ENCODE measurements at places on chromosomes 13 and 19.

DNA sequence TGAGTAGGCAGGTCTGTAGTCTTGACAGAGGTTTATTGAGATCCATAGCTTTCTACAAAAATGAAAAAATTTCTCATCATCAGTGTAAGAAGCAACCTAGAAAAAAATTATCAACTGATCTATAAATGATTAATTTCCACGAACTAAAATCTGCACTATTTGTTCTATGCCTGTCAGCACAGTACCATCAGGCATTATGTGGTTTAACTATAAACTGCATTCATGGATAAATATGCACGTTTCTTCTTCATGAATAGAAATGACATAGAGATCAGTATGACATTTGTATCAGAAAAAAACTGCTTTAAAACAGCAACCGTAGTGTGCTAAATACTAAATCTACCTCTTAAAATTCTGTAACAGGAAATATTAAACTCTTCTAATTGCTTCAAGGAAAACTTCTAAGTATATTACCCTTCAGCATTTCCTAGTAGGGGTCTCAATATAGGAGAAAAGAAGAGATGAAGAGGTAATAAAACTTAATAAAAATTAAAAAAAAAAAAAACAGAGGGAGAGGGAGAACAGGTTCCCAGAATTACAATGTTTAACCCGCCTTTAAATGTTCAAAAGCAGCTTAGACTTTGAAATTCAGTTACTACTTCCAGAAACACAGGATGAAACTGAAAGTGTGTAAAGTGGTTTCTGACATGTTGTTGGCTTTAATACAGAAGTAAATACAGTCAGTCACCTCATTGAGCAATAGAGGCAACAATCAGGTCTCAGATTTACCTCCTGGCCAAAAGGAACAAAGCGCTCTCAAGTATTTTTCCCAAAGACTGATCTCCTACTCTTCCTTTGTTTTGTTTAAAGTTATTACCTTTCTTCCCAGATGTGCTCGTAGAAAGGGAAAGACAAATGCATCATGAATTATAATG is 144.4 kb downstream of the DIAPH3 start:
- DNase-seq: no peak

- no peak for DNase-seq
Observed at GRCh38 chr13:40565282-40566148, 100.9 kb downstream of the FOXO1 start.

DNA sequence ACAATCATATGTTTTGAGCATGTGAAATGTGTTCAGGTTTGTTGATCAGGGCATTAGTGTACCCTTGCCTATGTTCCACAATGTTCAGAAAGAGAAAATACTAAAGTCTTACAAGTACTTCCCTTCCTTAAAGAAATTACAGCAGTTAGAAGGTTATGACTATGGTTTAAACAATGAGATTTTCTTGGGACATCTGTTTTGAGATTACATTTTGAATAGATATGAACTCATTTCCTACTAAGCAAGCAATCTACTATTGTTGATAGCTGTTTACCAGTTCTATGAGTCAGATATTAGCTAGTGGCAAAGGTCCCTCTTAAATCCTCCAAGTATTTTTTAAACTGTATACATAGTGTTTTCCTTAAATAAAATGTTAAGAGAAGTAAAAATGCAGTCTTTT is 241.3 kb downstream of the DACH1 start:
- DNase-seq: no peak

- DNase-seq: no peak
Observed at GRCh38 chr13:33092073-33092987, 76.1 kb downstream of the KL start.

- DNase-seq: peak; percentile 5
Observed at GRCh38 chr13:46721054-46721453, 75.9 kb downstream of the ESD start.

DNA sequence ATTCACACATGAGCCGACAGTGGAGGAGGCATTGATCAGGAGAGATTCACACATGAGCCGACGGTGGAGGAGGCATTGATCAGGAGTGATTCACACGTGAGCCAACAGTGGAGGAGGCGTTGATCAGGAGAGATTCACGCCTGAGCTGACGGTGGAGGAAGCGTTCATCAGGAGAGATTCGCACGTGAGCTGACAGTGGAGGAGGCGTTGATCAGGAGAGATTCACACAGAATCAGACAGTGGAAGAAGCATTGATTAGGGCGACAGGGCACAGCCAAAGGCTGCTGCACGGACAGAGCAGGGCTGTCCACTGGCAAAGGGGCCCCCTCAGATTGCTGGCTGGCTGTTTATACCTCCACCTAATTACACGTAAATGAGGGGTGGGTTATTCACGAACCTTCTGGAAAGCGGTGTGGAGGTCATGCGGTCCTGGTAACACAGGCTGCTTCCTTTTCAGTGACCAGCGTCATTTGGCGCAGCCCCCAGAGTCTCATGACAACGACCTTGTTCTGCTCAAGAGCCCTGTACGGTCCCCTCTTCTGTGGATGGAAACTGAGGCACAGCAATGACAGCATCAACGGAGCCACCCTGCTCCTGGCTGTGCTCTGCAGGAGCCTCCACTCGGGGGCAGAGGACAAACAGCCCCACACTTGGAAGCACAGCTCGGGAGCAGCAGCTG is 50.6 kb upstream of the GAS6 start:
- no peak for DNase-seq

- DNase-seq: no peak
Observed at GRCh38 chr13:23467932-23468278, 34.4 kb upstream of the SACS start.

GRCh38 chr19:35176181-35176570 is 21.6 kb downstream of the FXYD5 start:
- no peak for DNase-seq

DNA sequence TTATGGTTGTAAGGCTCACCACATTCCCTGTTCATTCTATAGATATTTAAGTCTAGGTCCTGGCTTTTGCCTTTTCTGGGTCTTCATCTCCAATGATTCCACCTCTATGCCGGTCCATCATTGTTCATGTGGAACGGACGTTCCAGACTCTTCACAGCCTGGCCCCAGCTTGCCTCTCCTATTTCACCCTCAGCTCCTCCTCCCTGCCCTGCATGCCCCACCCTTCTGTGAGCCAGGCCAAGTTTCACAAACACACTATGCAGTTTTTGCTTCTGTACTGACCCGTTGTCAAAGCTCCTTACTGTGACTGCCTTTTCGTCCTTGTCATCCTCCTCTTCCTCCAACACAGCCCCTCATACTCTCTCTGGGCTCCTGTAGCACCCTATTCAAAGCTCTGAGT is 31.3 kb downstream of the TEX26 start:
- DNase-seq: no peak

DNA sequence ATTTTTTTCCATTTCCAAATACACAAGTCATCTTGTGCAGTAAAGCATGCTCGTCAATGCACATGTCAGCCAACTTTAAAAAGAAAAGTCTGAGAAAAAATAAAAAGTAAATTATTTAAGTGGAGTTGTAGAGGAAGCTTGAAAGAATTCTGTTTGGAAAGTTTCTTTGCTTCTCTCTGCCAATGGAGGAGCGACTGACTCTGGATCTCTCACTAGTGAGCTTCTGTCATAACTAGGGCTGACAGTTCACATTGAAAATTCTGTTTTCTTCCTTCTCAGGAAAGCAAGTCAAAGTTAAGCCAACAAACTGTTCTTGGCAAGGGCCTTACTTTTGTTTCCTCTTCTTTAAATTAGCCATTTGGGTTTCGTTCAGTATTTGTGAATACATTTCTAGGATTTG is 298.2 kb downstream of the POU4F1 start:
- DNase-seq: no peak

DNA sequence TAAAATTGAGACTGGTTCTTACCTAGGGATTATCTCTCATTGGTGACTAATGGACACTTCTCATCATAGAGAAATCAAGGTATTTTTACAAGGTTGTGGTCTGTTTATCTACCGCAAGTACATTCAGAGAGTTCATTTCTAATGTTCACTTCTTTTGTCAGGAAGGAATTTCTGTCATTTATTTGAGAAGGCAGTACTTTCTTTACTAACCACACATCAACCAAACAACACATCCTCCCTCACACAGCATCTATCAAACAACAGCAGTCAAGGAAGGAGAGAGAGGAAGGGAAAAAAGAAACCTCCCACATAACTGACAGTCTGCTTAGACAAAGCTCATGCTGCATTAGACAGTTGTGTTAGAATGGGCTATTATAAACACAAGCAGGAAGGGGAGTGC is 182.3 kb upstream of the KLF12 start:
- DNase-seq: no peak

DNA sequence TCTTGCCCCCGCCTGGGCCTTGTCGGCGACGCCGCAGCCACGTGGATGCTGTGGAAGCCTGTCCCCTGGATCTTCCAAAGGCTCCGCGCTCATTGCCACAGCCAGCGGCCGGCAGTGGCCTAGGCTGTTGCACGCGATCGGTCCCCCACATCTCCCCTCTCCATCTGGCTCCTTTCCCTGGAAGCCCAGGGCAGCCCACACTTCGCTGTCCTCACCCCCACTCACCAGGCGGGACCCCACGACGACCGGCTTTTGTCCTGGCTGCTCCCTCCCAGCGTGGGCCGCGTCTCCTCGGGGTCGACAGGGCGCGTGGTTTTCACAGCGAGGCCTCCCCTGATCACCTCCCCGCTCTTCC is 605 bp upstream of the TEX30 start:
- peak; percentile 12 for DNase-seq

DNA sequence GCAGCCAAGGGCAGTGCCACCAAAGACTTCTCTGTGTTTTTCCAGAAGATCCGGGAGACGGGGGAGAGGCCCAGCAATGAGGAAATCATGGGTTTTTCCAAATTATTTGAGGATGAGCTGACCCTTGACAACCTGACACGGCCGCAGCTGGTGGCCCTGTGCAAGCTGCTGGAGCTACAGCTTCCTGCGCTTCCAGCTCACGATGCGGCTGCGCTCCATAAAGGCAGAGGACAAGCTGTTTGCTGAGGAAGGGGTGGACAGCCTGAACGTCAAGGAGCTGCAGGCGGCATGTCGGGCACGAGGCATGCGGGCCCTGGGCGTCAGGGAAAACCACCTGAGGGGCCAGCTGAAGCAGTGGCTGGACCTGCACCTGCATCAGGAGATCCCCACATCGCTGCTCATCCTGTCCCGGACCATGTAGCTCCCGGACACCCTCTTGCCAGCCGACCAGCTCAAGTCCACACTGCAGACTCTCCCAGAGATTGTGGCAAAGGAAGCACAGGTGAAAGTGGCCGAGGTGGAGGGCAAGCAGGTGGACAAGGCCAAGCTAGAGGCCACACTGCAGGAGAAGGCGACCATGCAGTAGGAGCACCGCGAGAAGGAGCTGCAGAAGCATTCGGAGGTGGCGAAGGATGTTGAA is 11.7 kb downstream of the ZSCAN1 start:
- no peak for DNase-seq

DNA sequence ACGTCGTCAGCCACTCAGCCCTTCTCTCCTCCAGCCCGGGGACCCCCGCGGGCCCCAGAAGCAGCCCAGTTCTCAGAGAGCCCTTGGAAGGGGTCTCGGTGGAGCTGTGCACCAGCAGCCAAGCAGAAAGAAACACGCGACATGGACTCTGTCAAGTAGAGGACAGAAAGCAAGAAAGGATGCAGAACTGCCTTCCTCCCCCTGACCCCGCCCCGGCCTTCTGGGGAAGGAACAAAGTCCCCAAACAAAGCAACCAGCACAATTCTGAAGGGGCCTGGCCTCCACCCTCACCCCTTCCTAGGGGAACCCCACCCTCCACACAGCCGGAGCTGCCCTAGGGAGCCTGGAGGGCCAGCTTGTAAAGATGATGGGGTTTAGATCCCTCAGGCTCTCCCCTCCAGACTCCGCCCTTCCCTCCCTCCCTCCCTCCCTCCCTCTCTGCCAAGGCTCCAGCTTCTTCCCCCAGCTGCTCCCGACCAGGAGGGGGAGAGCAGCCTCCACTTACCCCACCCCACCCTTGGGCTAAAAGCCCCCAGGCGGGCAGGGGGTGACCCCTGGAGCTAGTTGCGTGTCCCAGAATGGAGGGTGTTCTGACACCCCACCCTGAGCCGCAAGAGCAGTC is 7.8 kb downstream of the LYL1 start:
- no peak for DNase-seq

GRCh38 chr13:26379831-26380230 is 125.9 kb downstream of the CDK8 start:
- no peak for DNase-seq

DNA sequence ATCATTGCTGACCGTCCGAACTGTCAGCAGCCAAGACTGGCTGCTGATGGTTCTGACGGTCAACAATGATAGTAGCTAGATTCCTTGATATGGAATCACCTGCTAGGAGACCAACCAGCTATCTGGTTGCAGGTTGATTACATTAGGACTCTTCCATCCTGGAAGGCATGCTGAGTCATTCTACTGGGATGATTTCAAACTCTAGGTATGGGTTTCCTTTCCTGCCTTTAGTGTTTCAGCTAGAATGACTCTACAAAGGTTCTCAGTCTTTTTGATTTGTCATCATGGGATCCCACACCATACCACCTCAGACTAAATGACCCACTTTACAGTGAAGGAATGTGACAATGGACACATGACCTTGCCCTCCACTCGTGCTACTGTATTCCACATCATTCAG is 138.1 kb upstream of the KL start:
- no peak for DNase-seq

DNA sequence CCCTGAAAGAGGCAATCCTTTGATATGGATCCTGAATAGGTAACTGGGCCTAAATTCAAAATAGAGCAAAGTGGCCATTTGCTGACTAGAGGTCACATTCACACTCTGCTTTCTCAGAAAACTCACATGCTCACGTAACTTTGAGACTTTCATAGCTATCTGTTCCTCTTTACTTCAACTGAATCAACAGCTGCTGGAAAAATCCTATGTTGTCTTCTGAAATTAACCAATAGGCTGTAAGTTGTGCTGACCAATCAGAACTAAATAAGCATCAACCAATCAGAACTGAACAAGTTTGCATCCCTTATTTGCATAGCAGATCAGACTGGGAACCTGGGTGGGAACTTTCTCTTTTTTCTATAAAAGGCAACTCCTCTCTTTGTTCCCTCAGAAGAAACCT is 24.0 kb upstream of the TBC1D4 start:
- DNase-seq: no peak

DNA sequence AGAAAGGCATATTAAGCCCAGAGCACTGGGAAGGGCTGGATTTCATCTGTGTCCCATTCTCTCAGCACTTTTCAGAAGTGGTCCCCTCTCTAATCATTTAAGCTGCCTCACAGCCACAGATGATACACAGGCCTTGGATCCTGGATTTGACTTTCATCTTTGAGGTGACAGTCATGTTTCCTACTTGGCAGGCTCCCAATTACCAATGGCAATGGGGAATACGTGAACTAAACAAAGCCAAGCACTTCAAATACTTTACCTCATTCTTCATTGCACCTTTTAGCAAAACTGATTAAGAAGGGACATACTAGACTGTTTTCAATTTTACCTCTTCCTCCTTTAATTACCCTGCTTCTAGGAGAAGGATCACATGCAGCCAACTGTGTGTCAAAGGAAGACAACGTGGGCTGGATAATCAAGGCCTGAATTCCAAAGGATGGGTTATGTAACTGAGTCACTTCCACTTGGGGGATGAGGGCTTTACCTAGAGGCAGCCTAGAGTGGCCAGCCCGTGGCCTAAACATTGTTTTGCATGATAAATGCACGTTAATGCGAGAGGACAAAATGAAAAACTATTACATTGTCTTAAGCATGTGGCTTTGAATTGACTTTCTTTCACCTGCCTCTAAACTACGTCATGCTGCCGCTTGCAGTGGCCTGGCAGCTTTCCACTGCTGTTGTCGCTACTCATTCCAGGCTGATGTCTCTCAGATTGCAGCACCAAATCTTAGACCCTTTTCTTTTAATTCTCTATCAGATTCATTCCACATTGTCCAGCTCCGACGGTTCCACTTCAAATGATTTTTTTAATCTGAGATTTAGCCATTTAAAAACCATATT is 95.0 kb downstream of the KCTD12 start:
- no peak for DNase-seq
